Fibroblast of gingiva (primary cell): ENCODE measurements at places on chromosomes 16 and 17.

- DNase-seq = peak; percentile 98
Observed at GRCh38 chr17:7483255-7484066, 705 bp upstream of the POLR2A start.

DNA sequence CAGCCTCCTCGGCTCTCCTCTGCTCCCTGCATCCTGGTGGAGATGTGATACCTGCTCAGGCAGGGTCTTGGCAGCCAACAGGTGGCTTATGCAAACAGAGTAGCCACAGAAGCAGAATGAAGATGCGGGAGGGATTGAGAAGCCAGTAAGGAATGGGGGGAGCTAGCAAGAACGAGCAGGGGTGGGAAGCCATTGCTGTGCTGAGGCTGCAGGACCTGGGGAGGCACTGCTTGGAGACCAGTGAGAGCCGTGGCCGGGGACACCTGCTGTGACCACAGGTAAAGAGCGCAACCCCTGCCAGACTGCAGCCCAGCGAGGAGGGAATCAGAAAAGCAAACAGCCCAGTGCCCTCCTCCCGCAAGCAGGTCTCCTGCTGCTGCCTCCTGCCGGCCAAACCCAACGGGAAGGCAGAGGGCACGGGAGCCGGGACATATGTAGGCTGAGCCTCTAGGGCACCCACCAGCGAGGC, 14.7 kb downstream of the AIPL1 start:
- DNase-seq = no peak

GRCh38 chr16:57995721-57996405, 4.6 kb downstream of the ZNF319 start:
- no peak for DNase-seq

DNA sequence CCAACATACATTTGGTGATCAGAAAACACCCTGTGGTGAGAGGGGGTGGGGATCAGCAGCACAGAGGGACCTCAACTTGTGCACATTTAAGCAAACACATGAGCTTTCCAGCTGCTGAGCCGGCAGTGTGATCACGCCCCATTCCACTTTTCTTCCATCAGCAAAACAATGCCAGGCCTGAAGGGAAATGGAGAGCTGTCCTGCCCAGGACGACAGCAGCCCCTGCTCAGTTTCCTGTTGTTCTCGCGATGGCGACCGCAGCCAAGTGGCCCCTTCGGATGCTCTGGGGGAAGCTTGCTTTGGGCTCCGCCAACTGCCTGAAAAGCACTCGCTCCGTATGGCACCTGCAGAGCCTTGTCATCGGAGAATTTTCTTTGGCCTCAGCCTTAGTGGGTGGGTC, 272.3 kb downstream of the FOXL1 start:
- no peak for DNase-seq

DNA sequence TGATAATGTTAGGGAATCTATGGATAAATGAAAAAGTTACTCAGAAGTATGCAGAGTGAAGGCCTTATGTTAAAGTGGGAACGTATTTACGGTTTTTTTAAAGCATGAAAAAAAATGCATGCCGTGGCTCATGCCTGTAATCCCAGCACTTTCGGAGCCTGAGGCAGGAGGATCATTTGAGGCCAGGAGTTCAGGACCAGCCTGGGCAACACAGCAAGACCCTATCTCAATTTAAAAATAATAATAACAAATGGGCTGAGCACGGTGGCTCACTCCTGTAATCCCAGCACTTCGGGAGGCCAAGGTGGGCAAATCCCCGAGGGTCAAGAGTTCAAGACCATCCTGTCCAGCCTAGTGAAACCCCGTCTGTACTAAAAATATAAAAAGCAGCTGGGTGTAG, 6.0 kb downstream of the POLR2A start:
- no peak for DNase-seq

- DNase-seq = no peak
Observed at GRCh38 chr17:72903522-72903921, 189.0 kb downstream of the SLC39A11 start.

- no peak for DNase-seq
Observed at GRCh38 chr16:89136931-89137330, 34.6 kb upstream of the CDH15 start.

GRCh38 chr17:28982131-28982793, 23.6 kb downstream of the SEZ6 start:
- no peak for DNase-seq

DNA sequence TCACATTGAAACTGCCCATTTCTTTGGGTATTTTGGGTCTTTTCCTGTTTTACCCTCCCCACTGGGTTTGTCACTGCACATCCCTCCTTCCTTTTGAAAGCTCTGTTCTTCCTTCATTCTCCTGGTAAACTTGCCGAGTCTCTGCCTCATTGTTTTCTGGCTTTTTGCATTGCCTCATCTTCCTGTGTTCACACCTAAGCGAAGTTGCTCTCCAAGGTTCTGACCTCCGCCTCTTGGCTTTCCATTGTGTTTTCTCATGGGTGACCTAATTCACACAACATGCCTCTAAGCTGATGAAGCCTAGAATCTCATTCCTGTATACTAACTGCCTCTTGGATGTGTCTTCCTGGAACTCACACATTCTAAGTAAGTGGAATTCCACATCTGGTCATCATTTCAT, 1096.1 kb upstream of the EEF2KMT start:
- DNase-seq = no peak

DNA sequence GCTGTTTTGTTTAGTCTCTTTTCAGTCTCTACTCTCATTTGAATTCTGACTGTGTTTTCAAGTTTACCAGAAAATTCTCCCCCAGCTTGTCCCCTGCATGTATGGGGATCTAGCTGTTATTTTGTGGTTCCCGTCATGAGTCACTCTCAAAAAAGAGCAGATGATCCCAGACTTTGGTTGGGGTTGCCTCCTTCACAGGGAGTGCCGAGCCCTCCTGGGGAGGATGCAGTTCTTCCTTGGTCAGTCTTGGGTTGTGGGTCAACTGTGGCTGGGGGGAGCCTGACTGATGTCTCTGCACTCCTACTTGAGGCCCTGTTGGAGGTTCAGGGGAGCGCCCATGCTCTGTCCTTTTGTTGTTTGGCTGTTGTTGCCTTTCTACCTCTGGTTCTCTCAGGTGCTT, 37.7 kb downstream of the EPN2 start:
- DNase-seq = no peak

GRCh38 chr17:81608605-81609004, 28.3 kb downstream of the NPLOC4 start:
- no peak for DNase-seq

GRCh38 chr17:27756467-27757371, 43.6 kb downstream of the NOS2 start:
- DNase-seq = peak; percentile 28

- DNase-seq = peak; percentile 72
Observed at GRCh38 chr17:8436169-8436843, 622 bp downstream of the NDEL1 start.

- peak; percentile 17 for DNase-seq
Observed at GRCh38 chr16:71645450-71645849, 19.5 kb downstream of the MARVELD3 start.

GRCh38 chr16:175011-175949, 1.2 kb upstream of the HBA1 start:
- DNase-seq = no peak

DNA sequence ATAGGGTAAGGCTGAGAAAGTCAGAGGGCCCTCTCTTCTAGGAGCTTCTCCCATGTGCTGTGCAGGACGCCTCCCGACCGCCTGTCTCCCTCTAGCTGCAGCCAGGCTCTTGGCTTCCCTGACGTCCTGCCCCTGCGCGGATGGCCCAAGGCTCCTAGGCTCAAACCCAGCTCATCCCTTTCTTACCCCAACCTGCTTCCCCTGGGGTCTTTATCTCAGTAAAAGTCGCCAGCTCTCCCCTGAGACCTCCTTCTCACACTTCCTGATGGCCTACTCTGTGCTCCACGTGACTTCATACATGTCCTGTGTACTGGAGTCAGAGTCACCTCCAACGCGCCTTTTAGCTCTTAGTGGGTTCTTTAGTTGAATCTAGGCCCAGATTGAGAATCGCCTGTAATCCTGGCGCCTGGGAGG, 1.1 kb upstream of the ZNF747 start:
- peak; percentile 71 for DNase-seq

- peak; percentile 46 for DNase-seq
Observed at GRCh38 chr17:36602924-36603384, 1.6 kb downstream of the MRM1 start.

GRCh38 chr17:62882284-62882683, 74.2 kb upstream of the MARCHF10 start:
- no peak for DNase-seq

- DNase-seq = no peak
Observed at GRCh38 chr16:17801068-17801467, 330.3 kb upstream of the XYLT1 start.

GRCh38 chr17:72408641-72409040, 287.8 kb downstream of the SOX9 start:
- DNase-seq = no peak

GRCh38 chr16:29126057-29126494, 141.2 kb downstream of the LAT start:
- no peak for DNase-seq

- no peak for DNase-seq
Observed at GRCh38 chr16:26295625-26296304, 604.0 kb downstream of the HS3ST4 start.

- DNase-seq = no peak
Observed at GRCh38 chr16:9297437-9298113, 206.1 kb downstream of the HAPSTR1 start.

DNA sequence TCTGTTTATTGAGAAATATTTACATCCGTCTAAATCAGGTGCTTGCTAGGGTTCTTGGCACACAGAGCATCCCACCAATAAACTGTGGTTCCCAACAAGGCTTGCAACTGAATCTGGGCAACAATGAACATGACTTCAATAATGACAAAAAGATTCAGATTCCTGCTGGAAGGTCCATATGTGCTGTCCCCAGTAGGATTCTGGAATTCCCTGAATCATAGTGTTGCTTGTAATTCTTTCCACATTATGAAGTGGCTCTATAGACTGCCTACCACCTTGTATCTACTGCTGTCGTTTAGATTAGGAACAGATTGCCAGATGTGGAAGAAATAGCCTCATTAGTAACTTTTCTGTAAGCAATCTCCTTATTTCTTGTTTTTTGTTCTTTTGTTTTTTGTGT, 265.9 kb downstream of the WWOX start:
- DNase-seq = no peak

DNA sequence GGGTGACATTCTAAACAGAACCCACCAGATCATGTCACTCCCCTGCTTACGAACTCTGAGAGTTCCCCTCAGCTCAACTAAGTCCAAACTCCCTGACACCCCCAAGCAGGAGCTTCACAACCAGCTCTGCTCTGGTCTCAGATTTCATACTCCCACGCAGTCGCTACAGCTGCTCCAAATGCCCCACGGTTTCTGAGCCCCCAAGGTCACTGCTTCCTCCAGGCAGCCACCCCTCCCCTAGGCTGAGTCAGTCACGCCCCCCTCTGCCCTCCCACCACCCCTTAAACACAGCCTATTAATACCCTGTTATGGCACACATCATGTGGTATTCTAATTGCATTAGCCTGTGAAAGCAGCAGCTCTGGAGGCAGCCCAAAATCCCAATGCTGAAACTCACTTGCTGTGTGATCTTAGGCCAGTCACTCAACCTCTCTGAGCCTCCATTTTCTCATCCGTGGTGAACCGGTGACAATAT, 51.5 kb downstream of the GSG1L start:
- no peak for DNase-seq

GRCh38 chr17:2724784-2725164, 13.2 kb upstream of the CLUH start:
- DNase-seq = no peak

GRCh38 chr16:69049146-69049545, 56.3 kb upstream of the HAS3 start:
- DNase-seq = no peak

DNA sequence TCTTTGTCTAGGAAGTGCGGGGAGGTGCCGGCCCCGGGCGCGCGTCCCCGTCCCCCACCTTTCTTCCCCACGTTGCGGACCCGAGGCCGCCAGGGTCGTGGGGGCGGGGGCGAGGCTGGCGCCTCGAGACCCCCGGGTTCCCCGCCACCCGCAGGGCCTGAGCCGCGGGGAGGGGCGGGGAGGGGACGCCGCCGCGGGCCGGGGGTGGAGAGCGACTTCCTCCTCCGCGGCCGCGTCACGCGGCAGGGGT, 1.8 kb upstream of the ACTG1 start:
- no peak for DNase-seq

- DNase-seq = no peak
Observed at GRCh38 chr16:88144028-88144511, 192.8 kb downstream of the BANP start.

- DNase-seq = no peak
Observed at GRCh38 chr17:69230939-69231338, 2.3 kb upstream of the ABCA10 start.

DNA sequence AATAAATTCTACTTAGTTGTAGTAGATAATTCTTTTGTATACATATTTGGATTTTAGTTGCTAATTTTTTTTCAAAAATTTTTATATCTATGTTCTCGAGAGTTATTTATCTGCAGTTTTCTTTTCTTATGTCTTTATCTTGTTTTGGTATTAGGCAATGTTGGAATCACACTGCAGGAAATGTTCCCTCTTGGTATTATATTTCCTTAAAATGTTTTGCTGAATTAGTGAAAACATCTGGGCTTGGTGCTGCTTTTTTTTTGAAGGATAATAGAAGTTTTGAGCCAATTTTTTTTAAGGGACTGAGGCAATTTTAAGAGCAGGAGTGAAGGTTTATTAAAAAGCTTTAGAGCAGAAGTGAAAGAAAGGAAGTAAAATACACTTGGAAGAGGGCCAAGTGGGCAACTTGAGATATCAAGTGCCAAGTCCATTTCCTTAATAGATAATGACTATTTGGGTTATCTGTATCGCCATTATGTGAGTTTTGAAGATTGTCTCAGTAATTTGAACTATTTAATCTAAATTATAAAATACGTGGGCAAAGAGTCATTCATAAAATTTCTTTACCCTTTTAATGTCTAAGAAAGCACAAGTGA, 1390.1 kb upstream of the CDH8 start:
- no peak for DNase-seq

DNA sequence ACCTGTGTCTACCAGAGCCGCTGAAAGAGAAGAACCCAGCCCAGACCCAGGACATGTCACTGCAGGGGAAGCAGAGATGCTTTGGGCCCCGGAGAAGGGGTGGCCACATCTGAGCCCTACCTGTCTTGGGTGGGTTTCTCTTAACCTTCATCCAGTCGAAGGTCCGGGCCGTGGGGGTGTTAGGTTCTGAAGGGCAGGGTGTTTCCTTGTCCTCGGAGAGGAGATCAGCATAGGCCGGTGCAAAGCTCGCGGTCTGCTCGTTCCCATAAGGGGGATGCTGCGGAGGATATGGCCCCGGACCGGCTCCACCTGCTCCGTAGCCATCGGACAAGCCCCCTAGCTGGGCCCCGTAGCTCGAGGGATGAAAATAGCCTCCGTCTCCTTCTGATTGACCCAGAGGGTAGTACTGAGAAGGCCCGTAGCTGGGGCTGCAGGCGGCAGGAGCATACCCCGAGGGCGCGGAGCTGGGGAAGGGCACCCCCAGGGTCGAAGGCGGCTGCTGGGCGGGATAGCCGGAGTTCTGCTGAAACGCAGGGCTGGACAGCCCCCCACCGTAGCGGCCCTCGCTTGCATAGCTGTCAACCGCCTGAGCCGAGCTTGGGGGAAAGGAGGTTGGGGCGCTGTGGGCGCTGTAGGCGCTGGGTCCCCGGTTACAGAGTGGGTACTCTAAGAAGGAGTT, 464 bp downstream of the HOXB1 start:
- DNase-seq = no peak
